Epithelial cell of proximal tubule (primary cell): ENCODE measurements at places on chromosomes 12 and 14.

DNA sequence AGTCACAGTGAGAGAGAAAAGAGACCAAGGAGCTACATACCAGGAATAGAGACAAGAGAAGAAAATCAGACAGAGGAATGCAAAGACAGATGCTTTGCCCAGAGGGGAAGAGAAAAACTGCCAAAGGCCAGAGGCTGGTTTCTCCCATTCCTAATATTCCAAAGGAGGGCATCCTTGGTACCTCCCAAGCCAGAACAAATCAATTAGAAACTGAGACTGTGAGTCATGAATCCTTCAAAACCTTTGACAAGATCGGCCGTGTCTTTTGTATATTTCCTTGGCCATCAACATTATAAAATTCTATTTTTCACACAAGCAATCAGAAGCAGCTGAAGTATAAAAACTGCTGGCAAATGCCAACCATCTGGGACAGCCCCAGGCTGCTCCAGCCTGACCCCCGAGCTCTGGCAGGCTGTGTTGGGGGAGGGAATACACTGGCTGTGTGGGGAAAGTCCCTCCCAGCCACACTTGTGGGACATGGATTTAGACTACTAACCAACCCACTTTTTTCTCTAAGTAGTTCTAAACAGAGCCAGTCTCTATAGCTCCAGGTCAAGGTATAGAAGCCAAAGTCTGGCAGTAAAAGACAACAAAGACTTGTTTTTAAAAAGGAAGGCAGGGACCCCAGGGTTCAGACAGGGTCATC, 13.7 kb downstream of the POMT2 start:
- no peak for DNase-seq

DNA sequence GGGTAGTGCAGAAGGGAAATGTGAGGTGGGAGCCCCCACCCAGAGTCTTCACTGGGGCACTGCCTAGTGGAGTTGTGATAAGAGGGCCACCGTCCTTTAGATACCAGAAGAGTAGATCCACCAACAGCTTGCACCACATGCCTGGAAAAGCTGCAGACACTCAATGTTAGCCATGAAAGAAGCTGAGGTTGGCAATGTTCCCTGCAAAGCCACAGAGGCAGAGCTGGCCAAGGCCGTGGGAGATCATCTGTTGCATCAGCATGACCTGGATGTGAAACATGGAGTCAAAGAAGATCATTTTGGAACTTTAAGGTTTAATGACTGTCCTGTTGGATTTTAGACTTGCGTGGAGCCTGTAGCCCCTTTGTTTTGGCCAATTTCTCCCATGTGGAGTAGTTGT, 468.4 kb upstream of the FOXG1 start:
- DNase-seq: no peak

DNA sequence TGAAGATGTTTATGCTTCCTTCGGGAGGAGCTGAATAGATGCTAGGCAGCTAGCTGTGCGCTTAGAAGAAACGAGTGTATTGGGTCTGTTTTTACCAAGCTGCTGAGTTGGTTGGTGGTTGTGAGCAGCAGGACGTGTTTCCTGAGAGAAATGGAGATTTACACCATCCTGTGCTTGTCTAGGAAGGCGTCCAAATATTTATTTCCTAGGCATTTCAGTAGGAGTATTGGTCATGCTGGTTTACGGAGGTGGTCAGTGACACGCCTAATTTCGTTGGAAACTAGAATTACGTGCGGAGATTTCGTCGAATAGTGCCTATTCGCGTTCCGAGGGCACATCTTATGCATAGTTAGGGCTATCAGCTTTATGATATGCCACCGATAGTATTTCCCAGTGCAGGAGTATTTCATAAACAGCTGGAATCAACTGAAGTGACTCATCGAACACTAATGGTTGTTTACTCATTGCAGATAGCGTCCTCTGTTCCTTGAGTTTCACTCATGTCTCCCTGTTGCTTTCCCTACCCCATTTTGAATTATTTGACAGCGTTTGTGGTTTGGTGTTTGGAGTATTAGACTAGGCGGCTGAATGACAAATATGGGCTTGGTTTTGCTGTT, 780 bp downstream of the TBC1D15 start:
- DNase-seq: peak; percentile 46

DNA sequence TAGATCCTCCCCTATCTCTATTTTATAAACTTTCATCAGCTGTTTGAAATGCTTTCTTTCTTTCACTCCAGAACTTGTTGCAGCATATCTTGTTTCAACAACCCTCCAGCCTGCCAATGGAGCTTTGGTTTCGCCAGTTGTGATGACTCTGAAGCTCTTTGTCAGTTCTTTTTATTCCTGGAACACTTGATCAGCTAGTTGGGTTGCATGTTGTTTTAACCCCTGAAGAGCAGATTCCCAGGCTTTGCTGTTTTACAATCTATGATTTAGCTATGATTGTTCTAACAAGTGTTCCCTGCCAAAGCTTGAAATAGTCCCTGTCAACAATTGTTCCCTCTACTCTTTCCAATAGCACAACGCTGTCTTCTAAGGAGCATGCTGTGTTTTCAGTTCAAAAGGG, 50.6 kb upstream of the FUT8 start:
- no peak for DNase-seq

- no peak for DNase-seq
Observed at GRCh38 chr12:59668674-59669073, 72.8 kb downstream of the SLC16A7 start.

- no peak for DNase-seq
Observed at GRCh38 chr14:79011091-79011919, 841.1 kb downstream of the NRXN3 start.

- peak; percentile 81 for DNase-seq
Observed at GRCh38 chr12:98418357-98419075, 96.9 kb upstream of the TMPO start.
